ENCODE measurements at places on chromosomes 2 and 18.

- no peak for DNase-seq
Measured at GRCh38 chr2:186349508-186349907, 136.6 kb upstream of the ZC3H15 start.

DNA sequence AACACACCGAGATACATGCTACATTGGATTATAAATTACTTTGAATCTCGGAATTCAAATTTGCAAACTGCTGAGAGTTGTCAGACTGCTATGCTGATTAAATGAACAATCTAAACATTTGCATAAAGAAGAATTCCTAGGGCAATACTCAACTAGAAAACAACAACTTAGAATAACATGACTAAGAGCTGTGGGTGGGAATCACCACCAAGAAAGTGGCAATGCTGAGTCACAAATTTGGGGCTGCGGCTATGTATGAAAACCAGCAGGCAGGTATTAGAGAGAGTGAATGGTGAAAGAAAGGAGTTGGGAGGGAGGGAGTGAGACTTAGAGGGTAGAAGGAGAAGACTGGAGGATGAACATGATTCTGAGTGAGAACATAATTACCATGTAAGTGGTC lies 559.5 kb downstream of the PIK3C3 start:
- DNase-seq = no peak

GRCh38 chr2:10720306-10720705 lies 1.1 kb upstream of the ATP6V1C2 start:
- DNase-seq = no peak

GRCh38 chr2:107338571-107338970 lies 452.6 kb upstream of the ST6GAL2 start:
- no peak for DNase-seq

DNA sequence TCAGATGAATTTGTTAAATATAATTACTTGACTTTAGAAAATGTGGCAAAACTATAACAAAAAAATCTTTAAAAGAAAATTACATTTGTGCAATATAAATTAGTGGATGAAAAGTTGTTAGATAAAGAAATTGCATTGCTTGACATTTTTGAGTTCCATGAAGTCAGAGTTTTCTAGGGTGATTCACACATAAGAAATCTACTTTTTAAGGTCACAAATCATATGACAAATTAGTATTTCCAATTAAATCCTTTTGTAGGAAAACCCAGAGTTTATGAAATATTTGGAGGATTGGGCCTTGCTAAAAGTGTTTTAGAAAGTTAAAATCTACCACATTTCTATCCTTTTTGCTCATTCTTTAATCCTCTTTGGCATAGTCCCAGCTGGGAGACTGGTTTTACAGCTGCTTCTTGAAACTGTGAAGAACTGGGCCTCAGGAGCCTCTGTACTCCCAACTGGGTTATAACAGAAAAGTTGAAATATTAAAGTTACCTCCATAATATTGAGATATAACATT lies 289.2 kb downstream of the LRRTM4 start:
- DNase-seq = no peak

- DNase-seq = no peak
Measured at GRCh38 chr2:181916726-181917718, 25.5 kb downstream of the ITPRID2 start.

DNA sequence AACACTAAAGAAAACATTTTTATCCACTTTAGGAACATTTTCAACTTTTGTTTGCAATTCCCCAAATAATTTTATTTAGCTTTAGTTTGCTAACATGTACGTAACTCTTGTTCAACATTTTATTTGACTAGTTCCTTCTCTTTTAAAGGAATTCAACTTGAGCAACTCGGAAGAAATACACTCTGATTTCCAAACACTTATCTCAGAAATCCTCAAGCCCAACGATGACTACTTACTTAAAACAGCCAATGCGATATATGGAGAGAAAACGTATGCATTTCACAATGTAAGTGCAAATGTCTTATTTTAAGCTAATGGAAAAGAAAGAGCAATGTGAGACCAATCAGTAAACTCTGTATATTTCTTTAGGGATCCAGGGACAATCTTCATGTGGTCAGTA lies 10.1 kb downstream of the SERPINB10 start:
- no peak for DNase-seq

DNA sequence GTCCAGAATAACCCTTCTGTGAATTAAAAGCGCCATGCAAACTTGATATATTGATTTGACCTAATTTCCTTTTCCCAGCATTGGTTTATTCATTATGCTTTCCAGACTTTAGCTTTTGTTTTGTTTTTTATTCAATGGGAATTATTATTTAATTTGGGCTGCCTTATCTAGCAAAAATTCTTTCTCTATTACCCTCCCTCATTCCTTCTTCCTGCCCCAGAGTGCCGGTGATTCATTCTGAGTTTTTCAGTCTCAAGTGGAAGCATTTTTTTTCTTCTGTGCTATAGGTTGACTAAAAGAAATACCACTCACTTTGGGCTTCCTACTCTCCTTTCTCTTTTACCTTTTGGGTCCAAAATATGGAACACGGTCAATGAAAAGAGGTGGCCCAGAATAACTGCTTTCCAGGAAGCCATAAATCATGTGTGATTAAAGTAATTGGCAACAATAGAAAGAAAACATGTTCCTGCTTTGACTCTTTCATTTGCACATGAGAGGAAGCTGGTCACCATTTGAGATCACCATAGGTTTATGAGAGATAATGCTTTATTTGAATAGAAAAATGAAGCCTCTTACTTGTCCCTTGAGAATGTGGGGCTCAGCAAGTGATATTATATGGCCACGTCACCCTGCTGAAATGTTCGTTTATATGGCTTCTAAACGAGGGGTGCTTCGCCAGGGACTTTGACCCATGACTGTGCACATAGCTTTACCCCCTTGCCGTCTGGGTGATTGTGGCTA lies 422.8 kb upstream of the ZEB2 start:
- no peak for DNase-seq

- no peak for DNase-seq
Measured at GRCh38 chr2:11598228-11598731, 64.4 kb downstream of the GREB1 start.

DNA sequence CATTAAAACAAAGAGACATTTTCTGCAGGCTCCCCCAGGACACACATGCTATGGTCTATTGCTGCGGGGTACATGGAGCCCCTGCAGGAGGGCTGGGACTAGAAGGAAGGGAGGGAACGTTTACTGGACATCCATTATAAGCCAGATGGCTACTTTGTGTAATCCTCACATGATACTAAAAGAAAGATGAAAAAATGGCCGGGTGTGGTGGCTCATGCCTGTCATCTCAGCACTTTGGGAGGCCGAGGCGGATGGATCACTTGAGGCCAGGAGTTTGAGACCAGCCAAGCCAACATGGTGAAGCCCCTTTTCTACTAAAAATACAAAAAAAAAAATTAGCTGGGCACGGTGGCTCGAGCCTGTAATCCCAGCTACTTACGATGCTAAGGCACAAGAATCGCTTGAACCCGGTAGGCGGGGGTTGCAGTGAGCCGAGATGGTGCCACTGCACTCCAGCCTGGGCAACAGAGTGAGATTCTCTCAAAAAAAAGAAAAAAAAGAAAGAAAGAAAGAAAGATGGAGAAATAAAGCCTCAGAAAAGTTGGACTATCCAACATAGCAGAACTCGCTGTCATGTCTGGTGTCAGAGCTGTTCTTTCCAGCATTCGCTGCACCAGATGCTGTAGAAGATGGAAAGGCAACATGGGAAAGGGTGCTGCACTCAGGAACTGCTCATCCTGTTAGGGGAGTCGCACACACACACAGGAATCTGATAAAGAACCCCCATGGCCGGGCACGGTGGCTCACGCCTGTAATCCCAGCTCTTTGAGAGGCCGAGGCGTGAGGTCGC lies 7.8 kb upstream of the MYCN start:
- no peak for DNase-seq

DNA sequence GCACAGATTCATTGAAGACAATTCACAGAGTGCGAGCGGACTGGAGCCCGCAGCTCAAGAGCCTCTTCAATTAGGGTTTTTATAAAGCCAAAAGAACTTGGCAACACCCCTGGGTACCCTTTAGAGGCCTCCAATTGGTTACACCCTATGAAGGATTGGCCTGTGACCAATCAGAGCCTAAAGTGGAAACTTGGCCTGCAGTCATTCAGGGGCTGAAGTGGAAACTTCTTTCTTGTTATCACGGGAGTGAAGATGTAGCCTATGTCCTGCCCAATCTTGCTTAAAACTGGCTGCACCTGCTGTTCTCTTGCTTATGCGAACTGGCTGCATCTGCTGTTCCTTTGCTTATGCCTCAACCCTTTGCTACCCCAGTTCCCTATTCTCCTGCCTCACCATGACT lies 1.8 kb upstream of the HJURP start:
- no peak for DNase-seq

DNA sequence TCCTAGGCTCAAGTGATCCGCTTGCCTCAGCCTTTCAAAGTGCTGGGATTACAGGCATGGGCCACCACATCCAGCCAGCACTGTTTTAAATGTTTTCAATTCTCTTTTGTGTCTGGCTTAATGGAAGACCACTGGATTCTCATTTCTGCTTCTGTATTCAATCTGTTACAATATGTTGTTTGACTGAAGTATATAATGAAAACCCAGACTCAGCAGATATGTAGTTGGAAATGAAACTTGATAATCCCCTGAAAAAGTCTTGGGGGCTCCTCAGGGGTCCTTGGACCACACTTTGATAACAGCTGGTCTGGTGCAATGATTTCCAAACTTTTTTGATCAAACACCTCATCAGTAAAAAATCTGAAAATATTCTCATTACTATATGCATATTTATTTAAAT lies 132.7 kb downstream of the ATAD2B start:
- DNase-seq = no peak

DNA sequence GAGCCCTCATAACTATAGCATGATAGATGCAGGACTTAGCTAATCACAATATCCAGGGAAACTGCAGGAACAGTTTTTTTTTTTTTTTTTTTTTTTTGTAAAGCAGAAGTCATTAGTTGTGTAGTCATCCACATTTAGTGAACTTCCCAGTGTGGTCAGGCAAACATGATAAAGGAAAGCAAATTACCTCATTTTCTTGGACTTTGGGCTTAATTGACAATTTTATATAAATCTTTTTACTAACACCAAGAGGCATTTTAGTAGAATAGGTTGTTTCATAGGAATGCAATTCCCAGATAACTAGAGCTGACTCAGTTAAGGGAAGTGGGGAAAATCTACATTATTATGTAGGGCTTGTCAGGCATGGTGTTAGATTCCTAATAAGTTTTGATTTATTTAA lies 142.7 kb upstream of the GCFC2 start:
- no peak for DNase-seq

- no peak for DNase-seq
Measured at GRCh38 chr18:23213200-23213599, 77.9 kb downstream of the CABLES1 start.

GRCh38 chr2:137638932-137639331 lies 325.3 kb upstream of the HNMT start:
- DNase-seq = no peak

All from effector CD4-positive, alpha-beta T cell (primary cell).